Activated T-helper 2 cell treated with anti-CD3 and anti-CD28 coated beads, Interferon-gamma antibody, Interleukin-2, Interleukin-4, amounts not matched to agents 10 μg/mL and 5 μg/mL and 100 μg/mL, durations not matched to agents 14 hours and 24 hours and 36 hours (primary cell): ENCODE measurements at places on chromosomes 6 and 20.

DNA sequence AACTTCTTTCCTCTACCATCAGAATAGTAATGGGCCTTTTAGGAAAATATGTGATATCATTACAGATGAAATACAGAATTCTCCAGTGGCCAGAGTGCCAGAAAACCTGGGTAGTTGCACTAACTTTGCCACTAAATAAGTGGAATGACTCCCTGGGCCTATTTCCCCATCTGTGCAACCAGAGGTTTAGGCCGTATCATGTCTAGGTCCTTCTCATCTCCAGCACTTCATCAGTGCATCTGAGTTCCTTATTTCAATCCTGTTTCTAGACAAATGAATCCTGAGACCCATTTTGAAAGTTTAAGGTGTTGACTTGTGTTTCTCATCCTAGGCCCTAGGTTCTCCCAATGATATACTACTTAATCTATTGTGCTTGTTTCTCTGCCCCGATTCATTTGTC, 236.2 kb downstream of the CD83 start:
- DNase-seq = no peak

DNA sequence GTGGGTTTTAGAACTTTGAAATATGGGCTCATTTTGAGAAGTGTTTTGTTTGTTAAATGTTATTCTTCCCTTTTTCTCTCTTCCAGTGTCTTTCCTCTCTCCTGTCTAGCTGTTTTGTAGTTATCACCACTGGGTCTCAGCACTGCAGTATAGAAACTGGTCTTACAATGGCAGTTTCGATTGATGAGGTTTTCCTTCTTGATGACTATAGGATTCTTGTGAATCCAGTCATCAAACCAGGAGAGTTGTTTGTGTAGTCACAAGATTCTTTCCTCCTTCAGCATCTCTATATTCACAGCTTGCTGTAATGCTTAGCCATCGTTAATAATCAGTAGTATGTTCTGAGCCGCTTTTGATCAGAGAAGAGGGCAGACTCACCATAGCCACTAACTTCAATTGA, 172.3 kb downstream of the OGFRL1 start:
- no peak for DNase-seq

DNA sequence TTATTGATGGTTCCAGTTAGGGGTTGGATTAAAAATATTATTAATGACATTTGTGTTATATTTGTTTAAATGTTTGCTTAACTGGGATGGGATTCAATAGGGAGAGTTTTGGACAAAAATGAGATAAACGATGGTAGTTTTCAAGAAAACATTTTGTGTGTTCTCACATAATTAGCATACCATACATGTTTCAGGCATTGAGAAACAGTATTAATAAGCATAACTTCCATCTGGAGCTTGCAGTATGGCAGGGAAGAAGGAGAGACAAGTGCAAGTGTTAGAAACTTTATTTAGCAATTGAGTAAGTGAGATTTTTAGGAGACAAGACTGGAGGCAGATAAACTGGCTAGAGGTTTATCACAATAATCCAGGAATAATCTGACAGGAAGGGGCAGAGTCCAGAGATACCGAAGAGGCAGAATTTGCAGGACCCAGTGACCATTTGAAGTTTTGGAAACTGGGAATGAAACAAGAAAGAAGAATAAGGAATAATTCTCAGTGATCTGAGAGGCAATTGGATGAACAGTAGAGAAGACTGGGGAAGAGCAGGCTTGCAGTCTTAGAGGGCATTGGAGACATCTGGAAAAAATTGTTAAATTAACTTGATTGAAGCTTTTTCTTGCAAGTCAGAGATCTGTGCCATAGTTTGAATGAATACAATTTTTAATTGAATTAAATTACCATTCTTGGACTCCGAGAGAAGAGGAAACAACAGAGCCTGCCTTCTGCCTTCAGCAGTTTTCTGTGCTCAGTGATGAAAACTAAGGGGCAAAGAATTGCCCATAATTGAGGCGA, 73.0 kb upstream of the PTCHD4 start:
- no peak for DNase-seq

DNA sequence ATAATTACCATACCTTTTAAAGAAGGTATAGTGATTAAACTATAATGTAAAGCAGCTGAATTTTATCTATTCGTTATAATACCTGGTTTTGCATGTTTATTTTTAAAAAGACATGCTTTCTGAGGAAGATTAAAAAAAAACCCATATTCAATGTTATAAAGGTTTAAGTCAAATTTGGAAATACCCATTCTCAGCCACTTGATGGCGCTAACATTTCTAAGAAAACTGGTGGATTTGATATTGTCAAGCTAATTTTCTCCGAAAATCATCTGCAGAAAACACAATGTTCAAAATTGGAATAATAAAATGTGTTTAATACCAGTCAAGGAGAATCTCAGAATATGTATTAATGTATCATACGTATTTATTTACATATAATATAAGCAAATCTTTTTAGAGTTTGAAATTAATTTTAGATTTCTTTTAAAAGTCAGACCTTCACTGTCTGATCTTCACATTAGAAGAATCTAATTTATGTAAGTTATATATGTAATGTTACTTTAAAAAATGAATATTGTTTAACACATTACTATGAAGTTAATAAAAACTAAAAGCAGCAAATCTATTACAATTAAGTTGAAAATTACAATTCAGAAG, 35.0 kb downstream of the SHPRH start:
- no peak for DNase-seq

DNA sequence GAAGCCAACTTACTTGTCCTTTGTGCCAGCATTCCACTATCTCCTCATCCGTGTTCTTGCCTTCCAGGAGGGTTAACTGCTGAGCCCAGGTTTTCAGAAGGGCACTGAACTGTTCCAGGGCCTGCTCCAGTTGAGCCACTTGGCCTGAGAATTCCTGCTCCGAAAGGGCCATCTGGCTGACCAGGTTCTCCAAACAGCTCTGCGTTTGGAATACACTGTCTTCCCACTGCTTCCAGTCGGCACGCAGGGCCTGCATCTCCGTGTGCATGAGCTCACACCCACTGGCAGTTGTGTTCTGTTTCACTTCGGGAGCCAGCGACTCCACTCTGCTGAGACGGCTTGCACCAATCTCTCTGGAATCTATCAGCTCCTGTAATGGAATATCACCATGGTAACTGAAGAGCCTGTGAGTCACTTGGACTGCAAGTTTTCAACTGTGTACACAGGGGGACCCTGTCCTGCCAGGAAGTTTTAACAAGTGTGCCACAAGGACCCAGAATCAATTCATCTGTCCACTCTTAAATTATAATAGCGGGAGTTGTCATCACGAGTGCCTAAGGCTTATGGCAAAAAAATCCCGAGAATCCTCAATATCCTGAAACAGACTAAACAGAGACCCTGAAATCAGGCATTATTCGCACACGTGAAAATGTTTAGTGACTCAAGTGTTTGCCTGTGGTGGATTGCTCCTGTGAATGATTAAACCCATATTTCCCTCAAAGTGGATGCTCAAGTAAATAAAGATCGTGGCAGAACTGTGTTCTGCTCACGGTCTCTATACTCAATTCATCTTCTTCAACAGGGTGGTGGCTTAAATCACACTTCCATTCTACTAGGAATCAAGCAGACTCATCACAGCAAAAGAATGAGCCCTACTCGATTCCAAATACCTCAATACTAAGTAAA, 255.9 kb downstream of the SYNE1 start:
- no peak for DNase-seq

GRCh38 chr6:150622941-150623874, 23.5 kb downstream of the PLEKHG1 start:
- no peak for DNase-seq

- DNase-seq = no peak
These were observed 42.3 kb downstream of the SLC22A23 start for GRCh38 chr6:3414327-3415081.

DNA sequence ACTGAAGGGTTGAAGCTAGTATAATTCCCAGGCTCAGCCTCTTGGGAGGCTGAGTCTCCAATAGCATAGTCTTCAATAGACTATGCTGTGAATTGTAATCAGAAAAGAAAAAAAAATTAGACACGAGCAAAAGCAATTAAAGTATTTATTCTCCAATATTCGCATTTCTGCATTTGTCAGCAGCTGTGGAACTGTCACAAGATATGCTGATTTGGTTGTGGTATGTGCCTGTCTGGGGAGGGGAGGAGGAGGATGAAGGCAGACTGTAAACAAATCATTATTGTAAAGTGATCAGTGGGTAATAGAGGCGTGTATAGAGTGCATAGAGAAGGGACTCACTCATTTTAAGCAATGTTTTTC, 10.1 kb upstream of the BICRAL start:
- no peak for DNase-seq

DNA sequence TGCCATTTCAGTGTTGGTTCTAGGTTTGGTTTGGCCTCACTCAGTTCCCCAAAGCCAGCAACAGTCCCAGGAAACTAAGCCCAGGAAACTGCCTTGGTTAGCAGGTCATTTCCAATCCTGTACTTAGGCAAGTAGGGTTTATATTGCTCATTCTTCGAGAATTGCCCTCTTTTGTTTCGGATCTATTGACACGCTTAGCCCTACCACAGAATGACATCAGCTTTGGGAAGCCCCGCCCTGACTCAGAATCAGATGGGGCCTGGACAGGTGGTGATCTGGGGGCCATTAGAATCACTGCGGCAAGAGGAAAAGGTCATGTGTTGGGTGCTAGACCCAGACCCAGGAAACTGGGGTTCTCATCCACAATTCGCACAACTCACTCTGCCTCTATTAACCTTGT, 578.2 kb downstream of the QKI start:
- no peak for DNase-seq

GRCh38 chr20:25071734-25072133, 10.2 kb downstream of the VSX1 start:
- DNase-seq = no peak

DNA sequence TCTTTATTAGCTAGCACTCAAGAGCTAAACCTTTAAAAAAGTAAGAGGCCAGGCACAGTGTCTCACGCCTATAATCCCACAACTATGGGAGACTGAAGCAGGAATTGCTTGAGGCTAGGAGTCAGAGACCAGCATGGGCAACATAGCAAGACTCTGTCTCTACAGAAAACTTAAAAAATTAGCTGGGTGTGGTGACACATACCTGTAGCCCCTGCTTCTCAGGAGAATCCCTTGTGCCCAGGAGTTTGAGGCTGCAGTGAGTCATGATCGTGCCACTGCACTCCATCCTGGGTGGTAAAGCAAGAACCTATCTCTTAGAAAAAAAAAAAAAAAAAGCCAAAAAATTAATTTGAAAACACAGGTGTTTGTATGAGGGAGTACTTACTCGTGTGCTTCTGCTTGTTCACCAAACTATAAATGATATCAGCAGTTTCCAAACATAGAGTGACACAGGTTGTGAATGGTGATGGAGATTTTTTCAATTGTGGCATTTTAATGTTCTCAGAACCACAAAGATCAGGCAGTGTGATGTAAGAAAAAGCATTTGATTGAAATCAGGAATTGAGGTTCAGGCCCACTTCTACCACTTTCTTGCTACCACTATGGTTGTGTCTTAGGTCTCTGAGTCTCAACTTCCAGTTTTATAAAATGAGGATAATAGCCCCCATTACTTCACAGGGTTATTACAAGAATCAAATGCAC, 104.9 kb downstream of the FOXO3 start:
- DNase-seq = no peak

GRCh38 chr20:31710423-31711108, 12.1 kb downstream of the BCL2L1 start:
- no peak for DNase-seq

DNA sequence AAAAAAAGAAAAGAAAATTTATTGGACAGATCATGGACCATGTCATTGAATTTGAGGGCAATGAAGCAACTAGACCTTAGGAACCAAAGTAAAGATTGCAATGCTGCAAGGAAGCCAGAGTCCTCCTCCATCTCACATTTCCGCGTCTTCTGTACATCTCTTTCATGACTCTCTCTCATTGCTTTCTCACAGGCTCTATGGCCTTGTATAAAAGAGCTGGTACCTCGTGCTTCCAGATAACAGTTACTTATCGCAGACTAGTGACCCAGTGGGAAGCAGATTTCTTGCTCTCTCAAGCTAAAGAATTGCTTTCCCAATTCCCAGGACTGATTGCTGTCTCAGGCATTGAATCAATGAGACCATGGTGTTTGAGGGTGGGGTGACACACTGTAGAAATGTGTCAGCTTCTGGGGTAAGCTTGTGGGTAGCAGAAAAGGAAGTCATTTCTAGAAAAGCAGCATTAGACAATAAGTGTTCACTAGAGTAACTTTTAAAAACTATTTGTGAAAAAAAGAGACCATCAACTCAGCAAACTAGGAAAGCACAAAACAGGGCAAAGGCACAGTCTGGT, 635.3 kb downstream of the UTRN start:
- DNase-seq = no peak

- no peak for DNase-seq
These were observed 117.4 kb upstream of the ARID1B start for GRCh38 chr6:156659822-156660198.

GRCh38 chr20:52364405-52364804, 172.8 kb upstream of the ZFP64 start:
- no peak for DNase-seq

GRCh38 chr20:9968015-9968414, 66.8 kb upstream of the ANKEF1 start:
- DNase-seq = no peak

DNA sequence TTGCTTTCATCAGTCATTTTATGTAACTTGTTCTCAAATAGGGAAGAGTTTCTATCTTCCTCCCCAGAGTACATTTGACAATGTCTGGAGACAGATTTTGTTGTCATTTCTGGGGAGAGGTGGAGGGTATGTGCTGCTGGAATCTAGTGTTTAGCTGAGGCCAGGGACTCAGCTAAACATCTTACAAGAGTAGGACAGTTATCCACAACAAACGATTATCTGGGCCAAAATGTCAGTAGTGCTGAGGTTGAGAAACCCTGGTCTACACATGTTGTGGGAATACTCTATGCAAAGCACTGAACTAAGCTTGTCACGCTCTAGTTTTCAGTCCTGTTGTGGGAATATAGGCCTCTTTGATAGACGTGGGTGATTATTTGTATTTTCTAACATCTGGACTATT, 171.4 kb downstream of the CD109 start:
- DNase-seq = no peak

DNA sequence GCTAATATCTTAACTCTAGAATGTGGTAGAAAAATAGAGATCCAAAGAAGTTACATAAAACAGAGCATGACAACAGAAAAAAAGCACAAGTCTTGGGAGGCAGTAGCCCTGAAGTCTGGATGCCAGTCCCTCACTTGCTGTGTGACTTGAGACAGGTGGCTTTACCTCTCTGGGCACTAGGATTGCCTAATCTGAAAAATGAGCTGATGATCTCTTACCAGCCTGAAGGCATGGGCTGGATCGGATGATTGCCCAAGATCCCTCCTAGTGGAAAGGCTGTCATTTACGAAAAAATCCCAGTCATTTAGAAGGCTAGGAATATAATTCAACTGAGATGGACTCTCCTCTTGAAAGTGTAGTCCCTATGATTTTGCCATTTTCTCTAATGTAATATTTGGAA, 10.9 kb upstream of the GCM1 start:
- no peak for DNase-seq

DNA sequence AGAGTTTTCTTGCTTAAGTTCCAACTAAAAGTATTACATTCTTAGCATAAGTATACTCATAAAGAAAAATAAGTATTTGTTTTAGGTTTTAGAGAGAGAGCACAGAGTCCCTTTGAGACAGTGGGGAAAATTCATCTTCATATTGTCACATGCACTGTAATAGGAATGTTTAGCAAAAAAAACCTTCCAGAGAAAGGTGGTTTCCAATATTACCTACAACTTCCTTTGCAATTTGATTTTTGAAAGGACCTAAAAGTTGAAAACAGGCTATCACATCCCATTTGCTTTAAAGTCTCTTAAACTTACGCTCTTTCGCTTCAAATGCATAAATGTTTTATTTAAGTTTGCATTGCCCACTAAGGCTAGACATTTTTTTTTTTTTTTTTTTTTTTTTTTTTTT, 86.4 kb downstream of the OPRM1 start:
- no peak for DNase-seq

- DNase-seq = no peak
These were observed 11.9 kb upstream of the SIRPD start for GRCh38 chr20:1569415-1569881.
